ENCODE measurements at places on chromosomes 12 and 14.

- no peak overlapping the region for H3K27ac ChIP-seq
- H3K4me3 ChIP-seq = no peak overlapping the region
- DNase-seq = no peak
- peaks cover 37% of the 10 kb centered on the region for H3K4me1 ChIP-seq
- H3K27me3 ChIP-seq = peaks cover 71% of the 10 kb centered on the region
Measured at GRCh38 chr14:54674046-54674741, 107.3 kb downstream of the SAMD4A start.

- peaks cover 1% of the 10 kb centered on the region for H3K27me3 ChIP-seq
- no peak overlapping the region for H3K27ac ChIP-seq
- no peak overlapping the region for H3K4me3 ChIP-seq
Measured at GRCh38 chr14:74531467-74531866, 37.9 kb downstream of the ISCA2 start.

- H3K4me3 ChIP-seq = no peak overlapping the region
- H3K27me3 ChIP-seq = peaks cover 65% of the 10 kb centered on the region
- no peak overlapping the region for H3K27ac ChIP-seq
- H3K4me1 ChIP-seq = peaks cover 16% of the 10 kb centered on the region
- no peak for DNase-seq
Measured at GRCh38 chr14:75283833-75284563, 5.4 kb downstream of the FOS start.

GRCh38 chr12:129215556-129215955 is 362.3 kb downstream of the GLT1D1 start:
- no peaks in the 10 kb centered on the region for H3K27me3 ChIP-seq
- DNase-seq = no peak

- peaks cover 14% of the 10 kb centered on the region for H3K4me1 ChIP-seq
- H3K36me3 ChIP-seq = peaks cover 2% of the 10 kb centered on the region
- DNase-seq = no peak
- H3K27me3 ChIP-seq = peaks cover 2% of the 10 kb centered on the region
Measured at GRCh38 chr12:40194846-40195245, 30.0 kb upstream of the LRRK2 start.

GRCh38 chr12:108831309-108831991 is 25.9 kb downstream of the SSH1 start:
- DNase-seq = peak; percentile 69
- peaks cover 80% of the 10 kb centered on the region for H3K36me3 ChIP-seq

DNA sequence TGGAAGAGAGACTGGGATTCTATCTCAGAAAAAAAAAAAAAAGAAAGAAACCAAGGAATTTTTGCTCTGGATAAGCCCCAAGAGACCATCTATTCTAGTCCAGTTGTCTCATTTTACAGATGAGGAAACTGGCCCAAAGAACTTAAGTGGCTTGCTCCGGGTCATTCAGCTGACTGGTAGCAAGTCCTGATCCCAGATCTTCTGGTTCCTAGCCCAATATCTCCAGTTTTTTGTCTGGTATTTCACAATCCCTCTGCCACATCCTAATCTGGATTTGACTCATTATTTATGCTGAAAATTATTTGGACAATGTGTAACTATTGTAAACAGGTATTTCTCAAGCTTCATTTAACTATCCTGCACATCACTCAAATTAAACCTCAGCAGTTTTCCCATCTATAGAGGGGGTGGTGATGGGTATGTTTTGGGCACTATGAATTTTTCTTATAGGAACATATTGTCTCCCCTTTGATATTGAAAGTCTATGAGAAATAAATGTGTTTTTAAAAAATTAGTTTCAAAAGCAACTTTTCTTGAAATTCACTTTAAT is 43.4 kb downstream of the PPP2R5E start:
- H3K27ac ChIP-seq = no peak overlapping the region
- H3K4me3 ChIP-seq = no peak overlapping the region
- H3K36me3 ChIP-seq = peaks cover 8% of the 10 kb centered on the region
- H3K27me3 ChIP-seq = no peaks in the 10 kb centered on the region

GRCh38 chr14:32383364-32384009 is 54.4 kb downstream of the AKAP6 start:
- no peaks in the 10 kb centered on the region for H3K36me3 ChIP-seq
- H3K27ac ChIP-seq = no peak overlapping the region
- H3K4me3 ChIP-seq = no peak overlapping the region

- H3K36me3 ChIP-seq = peaks cover 56% of the 10 kb centered on the region
- no peak overlapping the region for H3K27ac ChIP-seq
- H3K27me3 ChIP-seq = no peaks in the 10 kb centered on the region
- no peak overlapping the region for H3K4me3 ChIP-seq
- peaks cover 7% of the 10 kb centered on the region for H3K4me1 ChIP-seq
- DNase-seq = no peak
Measured at GRCh38 chr12:21472197-21472823, 29.1 kb downstream of the RECQL start.

DNA sequence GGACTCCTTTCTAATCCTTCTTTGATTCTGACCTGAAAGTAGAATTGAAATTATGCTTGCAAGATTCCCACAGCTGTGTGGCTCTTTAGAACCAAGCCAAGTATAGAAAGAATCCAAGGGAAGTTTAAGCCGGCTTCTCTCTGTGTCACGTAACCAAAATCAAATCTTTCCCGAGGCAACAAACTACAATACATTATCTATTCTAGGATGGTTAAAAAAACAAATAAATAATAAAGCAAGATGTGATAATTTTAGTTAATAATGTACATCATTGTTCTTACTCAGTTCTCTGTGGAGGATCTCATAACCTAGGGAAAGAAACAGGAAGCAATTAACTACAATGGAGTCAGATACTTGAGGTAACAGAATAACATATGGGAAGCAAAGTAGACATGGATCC is 78.1 kb upstream of the ST8SIA1 start:
- DNase-seq = no peak
- H3K4me1 ChIP-seq = peaks cover 39% of the 10 kb centered on the region
- H3K27ac ChIP-seq = no peak overlapping the region
- H3K27me3 ChIP-seq = peaks cover 2% of the 10 kb centered on the region
- H3K4me3 ChIP-seq = no peak overlapping the region

DNA sequence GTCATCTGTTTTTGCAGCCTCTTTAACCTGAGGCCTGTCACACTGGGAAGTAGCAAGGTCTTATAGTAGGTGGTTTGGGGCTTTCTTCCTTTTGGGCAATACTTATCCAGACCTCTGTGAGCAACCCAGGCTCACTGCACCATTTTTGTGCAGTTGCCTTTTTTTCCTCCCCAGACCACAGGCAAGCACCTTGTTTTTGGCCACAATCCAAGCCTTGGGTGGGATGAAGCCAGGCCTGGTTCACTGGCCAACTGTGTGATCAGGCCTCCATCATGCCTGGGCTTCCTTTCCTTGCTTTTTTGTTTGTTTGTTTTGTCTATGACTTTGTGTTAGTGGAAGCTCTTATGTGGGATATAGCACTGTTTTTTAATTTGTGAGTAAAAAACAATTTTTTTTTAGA is 71.7 kb downstream of the DNAH10 start:
- no peaks in the 10 kb centered on the region for H3K36me3 ChIP-seq
- no peaks in the 10 kb centered on the region for H3K27me3 ChIP-seq
- no peaks in the 10 kb centered on the region for H3K4me1 ChIP-seq
- H3K4me3 ChIP-seq = no peak overlapping the region
- no peak overlapping the region for H3K27ac ChIP-seq
- DNase-seq = no peak

DNA sequence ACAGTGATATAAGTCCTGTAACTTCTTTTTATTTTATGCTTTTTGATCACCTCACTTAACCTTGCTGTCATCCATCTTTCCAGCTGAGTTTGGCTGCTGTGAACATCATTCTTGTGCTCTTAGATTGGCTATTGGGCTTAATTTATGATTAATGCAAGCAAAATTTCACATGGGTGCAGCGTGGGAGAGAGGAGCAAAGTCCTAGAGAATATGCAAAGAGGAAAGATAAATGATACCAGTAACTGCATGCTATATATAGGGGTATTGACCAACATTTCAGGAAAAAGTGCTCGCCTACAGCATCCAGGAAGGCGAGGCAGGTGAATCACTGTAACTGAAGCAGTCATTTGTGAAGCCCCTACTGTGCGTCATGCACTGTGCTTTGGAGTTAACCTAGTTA is 153.1 kb downstream of the TMTC2 start:
- H3K4me1 ChIP-seq = peaks cover 3% of the 10 kb centered on the region
- no peaks in the 10 kb centered on the region for H3K27me3 ChIP-seq
- H3K27ac ChIP-seq = no peak overlapping the region
- H3K36me3 ChIP-seq = no peaks in the 10 kb centered on the region
- DNase-seq = no peak

DNA sequence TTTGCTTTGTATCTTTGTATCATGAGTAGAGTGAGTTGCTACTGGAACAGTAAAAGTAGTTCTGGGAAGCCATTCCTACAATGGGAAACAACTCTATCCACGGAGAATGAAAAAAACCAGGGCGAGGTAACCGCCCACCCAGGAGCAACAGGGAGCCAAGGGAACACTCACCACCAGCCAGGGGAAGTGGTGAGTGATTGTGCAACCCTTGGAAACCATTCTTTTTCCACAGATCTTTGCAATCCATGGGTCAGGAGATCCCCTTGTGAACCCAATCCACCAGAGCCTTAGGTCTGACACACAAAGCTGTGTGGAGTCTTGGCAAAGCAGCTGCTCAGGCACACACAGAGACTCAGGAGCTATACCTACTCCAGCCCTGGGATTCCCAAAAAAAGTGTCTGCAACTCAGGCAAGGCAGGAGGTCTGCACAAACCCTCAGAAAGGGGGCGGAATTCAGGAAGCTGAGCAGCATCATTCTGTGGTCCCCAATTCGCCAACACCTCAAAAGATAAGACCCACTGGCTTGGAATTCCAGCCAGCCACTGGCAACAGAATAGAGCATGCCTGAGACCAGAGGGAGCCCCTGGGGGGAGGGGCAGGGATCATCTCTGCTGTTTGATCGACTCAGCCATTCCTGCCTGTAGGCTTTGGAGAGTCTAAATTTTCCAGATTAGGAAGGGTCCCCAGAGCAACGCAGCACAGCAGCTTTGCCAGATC is 52.1 kb upstream of the PPFIA2 start:
- no peak for DNase-seq
- H3K4me3 ChIP-seq = no peak overlapping the region
- H3K27me3 ChIP-seq = no peaks in the 10 kb centered on the region
- H3K4me1 ChIP-seq = peaks cover 2% of the 10 kb centered on the region
- H3K27ac ChIP-seq = no peak overlapping the region

- H3K27ac ChIP-seq = no peak overlapping the region
- no peak overlapping the region for H3K4me3 ChIP-seq
- no peak for DNase-seq
- peaks cover 32% of the 10 kb centered on the region for H3K4me1 ChIP-seq
Measured at GRCh38 chr12:52041035-52041434, 10.2 kb upstream of the NR4A1 start.

DNA sequence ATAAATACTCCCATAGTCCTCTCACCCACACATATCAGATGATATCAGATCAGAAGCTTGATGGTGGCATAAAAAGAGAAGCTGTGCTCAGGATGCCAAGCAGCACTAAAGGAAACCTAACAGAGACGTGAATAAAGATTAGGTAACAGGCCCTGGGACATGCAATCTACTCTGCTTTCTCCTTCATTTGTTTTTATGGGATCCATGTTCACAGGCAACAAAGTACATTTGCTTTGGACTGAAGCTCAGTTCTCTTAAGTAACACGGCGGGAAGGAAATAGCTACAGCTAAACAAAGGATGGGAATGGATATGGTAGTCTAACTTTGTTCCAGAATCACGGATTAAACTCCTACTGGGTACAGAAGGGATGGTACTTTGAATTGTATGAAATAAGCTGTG is 119.5 kb downstream of the TTC7B start:
- no peaks in the 10 kb centered on the region for H3K36me3 ChIP-seq
- H3K4me1 ChIP-seq = peaks cover 20% of the 10 kb centered on the region
- no peaks in the 10 kb centered on the region for H3K27me3 ChIP-seq
- no peak overlapping the region for H3K4me3 ChIP-seq

DNA sequence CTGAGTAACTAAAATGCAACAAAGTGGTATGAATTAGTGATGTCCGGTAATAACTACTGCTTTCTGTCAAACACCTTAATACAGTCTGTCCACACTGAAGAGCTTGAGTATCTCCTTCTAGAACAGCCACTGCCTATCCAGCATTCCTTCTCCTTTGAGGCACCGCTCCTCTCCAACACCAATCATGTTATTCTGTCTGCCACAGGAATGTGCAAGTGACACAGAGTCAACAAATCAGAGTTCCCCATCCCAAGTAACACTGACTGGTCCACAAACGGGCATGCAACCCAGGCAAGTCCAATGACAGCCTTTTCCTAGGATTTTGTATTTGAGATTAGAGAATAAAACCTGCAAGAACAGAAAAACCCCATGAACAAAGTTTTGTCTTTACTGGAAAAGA is 3.8 kb downstream of the GXYLT1 start:
- H3K36me3 ChIP-seq = peaks cover 3% of the 10 kb centered on the region
- H3K4me3 ChIP-seq = no peak overlapping the region
- H3K4me1 ChIP-seq = peaks cover 35% of the 10 kb centered on the region
- no peak for DNase-seq

DNA sequence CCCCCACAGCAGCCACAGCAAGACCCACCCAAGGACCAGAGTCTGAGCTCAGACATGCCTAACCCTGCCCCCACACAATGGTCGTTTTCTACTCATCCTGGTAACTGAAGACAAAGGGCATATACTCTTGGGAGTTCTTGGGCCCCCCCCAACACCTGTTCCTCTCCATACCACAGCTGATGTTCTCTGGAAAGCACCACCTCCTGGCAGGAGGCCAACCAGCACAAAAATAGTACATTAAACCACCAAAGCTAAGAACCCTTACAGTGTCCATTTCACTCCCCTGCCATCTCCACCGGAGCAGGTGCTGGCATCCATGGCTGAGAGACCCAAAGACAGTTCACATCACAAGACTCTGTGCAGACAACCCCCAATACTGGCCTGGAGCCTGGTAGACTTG is 80.6 kb upstream of the DAAM1 start:
- no peaks in the 10 kb centered on the region for H3K4me1 ChIP-seq
- no peak for DNase-seq
- peaks cover 31% of the 10 kb centered on the region for H3K27me3 ChIP-seq

GRCh38 chr14:60485598-60486251 is at the start of gene C14orf39:
TSS of gene C14orf39 (minus strand) at chr14:60486063. CDS start at chr14:60485078, 985 bp downstream.
- peaks cover 25% of the 10 kb centered on the region for H3K27me3 ChIP-seq
- H3K36me3 ChIP-seq = no peaks in the 10 kb centered on the region
- no peak within 1 kb of the TSS for H3K27ac ChIP-seq
- no peak for DNase-seq
- peaks cover 5% of the 10 kb centered on the region for H3K4me1 ChIP-seq

DNA sequence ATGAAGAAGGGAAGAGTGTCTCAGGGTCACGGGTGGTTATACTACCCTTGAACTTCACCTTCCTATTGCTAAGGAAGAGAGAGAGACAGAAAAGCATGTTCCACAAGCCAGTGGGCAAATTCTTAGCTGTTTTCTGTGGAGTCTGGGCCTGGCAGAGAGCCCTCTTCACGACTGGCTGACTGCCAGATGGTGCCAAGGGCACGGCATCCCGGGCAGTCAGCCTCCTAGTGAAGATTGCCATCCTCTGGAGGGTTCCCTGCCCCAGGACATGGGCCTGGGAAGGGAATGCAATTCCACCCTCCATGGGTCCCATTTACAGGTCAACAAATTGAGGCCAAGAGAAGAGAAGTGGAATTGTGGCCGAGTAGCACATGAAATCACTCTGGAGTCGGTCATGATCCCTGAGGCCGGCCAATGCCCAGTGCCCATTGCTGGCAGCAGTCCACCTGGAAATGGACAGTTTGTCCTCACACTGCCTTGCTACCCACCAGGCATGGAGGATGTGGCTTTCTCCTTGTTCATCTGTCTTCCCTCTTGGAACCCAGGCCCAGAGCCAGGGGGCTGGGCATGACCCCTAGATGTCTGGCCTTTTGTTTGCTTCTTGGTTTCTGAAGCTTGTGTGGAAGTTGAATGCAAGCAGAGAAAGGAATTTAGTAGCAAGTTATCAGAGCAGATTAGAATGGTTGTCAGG is 9.9 kb downstream of the TUNAR start:
- peaks cover 4% of the 10 kb centered on the region for H3K27me3 ChIP-seq
- H3K27ac ChIP-seq = no peak overlapping the region
- no peak overlapping the region for H3K4me3 ChIP-seq
- DNase-seq = no peak
- H3K36me3 ChIP-seq = no peaks in the 10 kb centered on the region

Data from activated CD8-positive, alpha-beta memory T cell treated with anti-CD3 and anti-CD28 coated beads, Interleukin-2, amount 10 ng/mL, durations not matched to agents 7 days and 5 days (primary cell).